ENCODE measurements at places on chromosomes 7 and 10.
A peak's percentile ranks its signal among the peaks of the same experiment; 100 is the strongest.

GRCh38 chr7:4820405-4820966 lies 41.3 kb downstream of the PAPOLB start:
- no peak for DNase-seq

- DNase-seq: no peak
Measured at GRCh38 chr7:77450054-77450453, 33.9 kb upstream of the GSAP start.

DNA sequence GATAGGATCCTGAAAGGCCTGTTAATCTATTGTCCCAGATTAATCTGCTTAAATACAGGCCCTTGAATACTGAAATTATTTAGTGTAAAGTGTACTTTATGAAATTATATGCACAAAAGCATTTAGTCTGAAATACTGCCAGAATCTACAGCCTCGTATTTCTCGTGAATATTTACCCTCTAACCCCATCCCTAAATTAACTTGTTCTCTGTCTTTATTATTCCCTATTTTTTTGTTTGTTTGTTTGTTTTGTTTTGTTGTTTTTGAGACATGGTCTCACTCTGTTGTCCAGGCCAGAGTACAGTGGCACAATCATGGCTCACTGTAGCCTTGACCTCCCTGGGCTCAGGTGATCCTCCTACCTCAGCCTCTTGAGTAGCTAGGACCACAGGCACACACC lies 2.7 kb upstream of the CPED1 start:
- no peak for DNase-seq

GRCh38 chr7:145331076-145331475 lies 495.2 kb upstream of the TPK1 start:
- DNase-seq: no peak

DNA sequence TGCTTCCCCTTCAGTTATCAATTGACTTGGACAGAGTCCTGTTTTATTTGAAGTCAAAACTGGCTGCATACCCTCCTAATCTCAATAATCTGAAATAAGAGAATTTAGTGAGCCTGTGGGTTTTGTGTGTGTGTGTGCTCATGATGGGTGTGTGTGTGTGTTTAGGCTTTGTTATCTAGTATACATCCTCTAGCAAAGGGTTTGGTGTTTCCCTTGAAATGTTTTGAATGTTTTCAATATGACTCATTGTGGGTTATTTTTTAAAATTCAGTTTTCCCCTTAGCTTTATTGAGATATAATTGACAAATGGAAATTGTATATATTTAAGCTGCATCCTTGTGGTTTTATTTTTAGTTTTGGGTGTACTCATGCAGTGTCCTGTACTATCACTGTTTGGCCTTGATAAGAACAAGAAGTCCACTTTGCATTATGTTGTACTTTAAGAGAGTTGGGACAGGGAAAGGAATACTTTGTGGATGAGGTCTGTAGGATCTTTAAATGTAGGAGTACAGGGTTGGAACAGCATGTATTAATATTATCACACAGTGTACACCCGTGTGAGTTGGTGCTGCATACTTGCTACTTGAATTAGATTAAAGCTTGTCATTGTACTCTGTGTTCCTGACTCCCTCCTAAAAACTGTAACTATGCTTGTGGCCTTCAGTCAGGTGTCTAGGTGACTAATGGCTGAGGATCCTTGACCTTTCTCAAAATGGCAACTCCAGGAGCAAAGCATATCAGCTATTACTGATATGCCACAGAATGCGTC lies 58.3 kb downstream of the VCL start:
- DNase-seq: no peak

DNA sequence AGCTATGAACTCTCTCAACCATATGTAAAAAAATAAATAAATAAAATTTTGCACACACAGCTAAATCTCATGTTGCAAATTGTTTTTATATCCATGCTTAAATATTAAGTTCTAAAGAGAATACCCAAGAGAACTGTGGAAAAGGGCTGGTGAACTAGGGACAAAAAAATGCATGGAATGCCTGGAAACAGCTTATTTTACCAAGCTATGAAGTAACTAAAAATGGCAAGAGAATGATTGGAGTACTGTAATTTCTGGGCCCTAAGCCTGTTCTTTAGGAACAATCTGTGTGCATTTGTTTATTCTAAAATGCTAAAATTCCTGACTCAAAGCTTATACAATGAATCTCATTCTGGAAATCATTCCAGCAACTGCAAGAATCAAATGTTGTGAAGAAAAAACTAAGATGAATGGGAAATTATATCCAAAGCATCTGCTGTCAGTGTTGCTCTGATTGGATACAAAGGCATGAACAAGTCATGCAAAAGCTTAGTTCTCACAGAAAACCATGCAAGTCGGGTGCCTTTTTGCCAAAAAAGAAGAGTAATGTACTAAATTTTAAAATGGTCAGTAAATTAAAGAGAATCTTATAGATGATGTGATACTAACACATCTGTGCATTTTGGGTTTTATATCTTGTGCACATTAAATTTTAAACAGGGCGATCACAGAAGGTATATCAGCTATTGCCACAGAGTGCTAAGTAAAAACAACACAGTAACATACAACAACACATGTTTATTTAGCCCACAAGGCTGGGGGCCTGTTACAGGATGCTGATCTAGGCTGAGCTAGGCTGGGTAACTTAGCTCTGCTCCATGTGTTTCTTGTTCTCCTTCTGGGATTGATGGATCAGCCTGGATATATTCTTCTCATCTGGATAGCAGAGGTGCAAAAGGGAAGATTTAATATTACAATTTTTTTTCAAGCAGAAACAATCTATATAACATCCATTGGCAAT lies 453.5 kb upstream of the SEMA3A start:
- DNase-seq: no peak

- DNase-seq: no peak
Measured at GRCh38 chr7:34130558-34131295, 225.4 kb downstream of the BMPER start.

DNA sequence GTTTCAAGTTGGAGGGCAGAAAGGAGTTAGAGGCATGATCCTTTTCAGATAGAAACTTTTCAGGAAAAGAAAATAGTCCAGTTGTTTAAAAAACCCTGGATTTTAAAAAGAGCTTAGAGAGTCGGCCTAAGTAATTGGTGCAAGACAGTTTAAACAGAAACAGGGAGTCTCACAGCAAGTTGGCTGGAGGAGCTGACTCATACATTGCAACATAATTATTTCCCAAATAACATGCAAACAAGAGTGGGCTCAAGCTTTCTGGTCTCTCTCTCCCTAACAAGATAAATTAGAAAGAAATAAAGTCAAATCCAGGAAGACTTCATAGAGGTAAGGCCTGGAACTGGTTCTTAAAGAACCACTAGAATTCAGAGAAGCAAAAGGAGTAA lies 100.3 kb upstream of the AGBL3 start:
- no peak for DNase-seq

GRCh38 chr7:47046949-47047348 lies 535.0 kb downstream of the TNS3 start:
- no peak for DNase-seq

GRCh38 chr10:35783305-35783838 lies 141.3 kb upstream of the FZD8 start:
- no peak for DNase-seq

DNA sequence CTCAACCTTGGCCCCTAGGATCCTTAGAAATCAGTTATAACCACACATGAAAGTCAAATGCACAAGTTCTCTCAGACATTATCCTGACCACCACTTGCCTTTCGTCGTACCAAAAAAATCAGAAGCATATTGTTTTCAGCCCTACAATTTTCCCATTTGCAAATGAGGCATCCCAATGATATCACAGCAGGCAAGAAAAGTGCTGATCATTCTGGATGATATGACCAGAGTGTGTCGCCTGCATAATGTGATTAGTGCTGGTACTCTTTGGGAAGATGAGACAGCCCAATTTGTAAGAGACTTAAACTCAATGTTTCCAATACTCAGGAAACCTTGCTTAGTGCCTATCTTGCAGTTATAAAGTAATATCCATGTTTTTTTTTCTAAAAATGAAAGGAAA lies 168.0 kb downstream of the SORCS1 start:
- DNase-seq: no peak

DNA sequence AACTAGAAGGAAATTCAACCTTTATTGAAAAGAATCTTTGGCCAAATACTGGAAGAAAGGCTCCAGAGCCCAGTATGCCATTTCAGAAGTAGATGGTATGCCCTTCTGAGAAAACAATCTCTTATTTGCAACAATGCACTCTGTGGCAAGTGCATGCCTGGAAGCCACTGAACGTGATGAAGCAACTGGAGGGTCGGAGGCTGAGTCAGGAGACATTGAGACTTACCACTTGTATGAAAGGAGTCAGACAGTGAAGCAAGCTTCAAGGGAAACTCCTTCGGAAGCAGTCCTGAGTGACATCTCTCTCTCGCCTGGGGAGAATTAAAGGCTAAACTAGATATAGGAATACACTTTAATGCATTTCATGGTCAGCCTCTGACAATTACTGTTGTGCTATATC lies 353.7 kb downstream of the NRG3 start:
- no peak for DNase-seq

GRCh38 chr7:116788572-116789197 lies 73.7 kb upstream of the CAPZA2 start:
- no peak for DNase-seq

GRCh38 chr7:74334030-74334429 lies 44.8 kb downstream of the CLIP2 start:
- no peak for DNase-seq

DNA sequence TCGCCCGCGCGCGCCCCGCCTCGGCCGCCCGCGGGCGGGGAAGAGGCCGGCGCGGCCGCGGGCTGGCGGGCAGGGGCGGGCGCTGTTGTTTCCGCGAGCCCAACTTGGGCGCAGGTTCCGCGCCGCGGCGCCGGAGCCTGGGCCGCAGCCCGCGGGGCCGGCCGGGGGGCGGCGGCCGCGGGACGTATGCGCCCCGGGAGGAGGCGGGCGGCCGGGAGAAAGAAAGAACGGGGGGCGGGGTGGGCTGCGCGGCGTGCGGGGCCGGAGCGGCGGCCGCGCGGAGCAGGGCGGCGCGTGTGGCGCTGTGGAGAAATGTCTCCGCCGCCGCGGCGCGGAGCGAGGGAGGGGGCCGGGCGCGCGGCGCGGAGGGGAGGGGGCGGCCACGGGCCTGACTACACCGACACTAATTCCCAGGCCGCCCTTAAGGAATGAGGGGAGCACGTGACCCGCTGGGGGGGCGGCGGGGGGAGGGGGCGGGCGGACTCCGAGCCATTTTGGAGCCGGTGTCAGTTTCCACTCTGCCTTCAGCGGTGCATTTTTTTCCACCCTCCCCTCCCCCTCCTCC lies at the start of gene BMI1:
TSS of gene BMI1 (plus strand) at position 509 of the 565 bp plus-strand sequence. CDS start 5,351 bp downstream, outside the sequence.
- DNase-seq: peak; percentile 62

DNA sequence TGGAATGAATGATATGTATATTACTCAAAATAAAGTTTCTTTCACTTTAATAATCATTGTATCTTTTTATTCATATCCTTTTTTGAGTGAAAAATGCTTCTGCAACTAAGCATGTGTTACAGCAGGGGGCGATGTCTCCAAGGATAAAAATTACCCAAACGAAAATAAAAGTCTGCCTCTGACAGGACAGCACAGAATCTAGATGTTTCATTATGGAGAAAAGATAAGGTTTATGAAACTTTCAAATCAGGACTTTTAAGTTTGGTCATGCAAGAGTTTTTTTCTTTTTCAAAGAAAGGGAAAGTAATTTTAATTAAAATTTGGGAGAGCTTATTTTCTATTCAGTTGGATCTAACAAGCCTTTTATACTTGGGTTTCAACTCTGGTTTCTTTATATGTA lies 48.4 kb downstream of the TES start:
- DNase-seq: no peak

GRCh38 chr10:131896403-131896802 lies 4.4 kb upstream of the PPP2R2D start:
- DNase-seq: no peak

DNA sequence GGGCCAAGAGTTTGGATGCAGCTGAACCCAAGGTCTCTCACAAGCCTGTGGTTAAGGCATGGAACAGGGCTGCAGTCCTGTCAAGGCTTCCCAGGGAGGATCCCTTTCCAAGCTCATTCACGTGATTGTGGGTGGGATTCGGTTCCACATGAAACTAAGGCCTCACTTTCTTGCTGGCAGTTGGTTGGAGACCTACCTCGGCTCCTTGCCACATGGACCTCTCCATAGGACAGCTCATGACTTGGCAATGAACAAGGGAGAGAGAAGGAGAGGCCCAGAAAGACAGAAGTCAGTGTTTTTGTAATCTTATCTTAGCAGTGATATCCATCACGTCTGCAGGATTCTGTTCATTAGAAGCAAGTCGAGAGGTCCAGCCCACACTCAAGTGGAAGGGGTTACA lies 583.8 kb downstream of the LRMDA start:
- DNase-seq: no peak

GRCh38 chr10:79001082-79001885 lies 67.5 kb upstream of the ZMIZ1 start:
- no peak for DNase-seq

GRCh38 chr10:88200312-88201032 lies 337.0 kb downstream of the PTEN start:
- DNase-seq: no peak

- DNase-seq: no peak
Measured at GRCh38 chr7:14400271-14400670, 410.8 kb upstream of the ETV1 start.

GRCh38 chr10:124827474-124827873 lies 25.9 kb downstream of the ABRAXAS2 start:
- DNase-seq: no peak

DNA sequence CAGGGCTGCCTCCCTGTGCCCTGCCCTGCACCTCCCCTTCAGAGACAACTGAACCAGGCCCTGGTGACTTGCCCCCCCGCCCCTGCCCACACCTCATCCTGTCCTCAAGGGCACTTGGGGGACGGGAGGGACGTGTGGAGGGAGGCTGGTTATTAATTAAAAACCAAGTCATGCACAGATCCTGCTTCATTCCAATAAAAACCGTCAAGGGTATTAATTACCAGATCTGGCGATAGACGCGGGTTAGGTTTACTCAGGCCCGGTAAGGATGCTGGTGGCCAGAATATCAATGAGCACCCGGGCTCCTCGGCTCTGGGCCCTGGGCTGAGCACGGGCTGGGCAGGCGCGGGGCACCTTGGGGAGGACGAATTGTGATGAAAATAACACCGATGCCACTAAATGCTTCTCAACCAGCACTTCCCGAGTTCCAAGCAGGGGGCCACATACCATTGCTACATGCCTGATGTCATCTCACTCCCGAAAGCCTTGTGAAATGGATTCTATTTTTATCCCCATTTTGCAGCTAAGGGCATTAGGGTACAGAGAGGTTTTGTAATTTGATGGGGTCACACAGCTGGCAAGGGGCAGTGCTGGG lies 24.5 kb upstream of the GTF2IRD1 start:
- no peak for DNase-seq

- DNase-seq: no peak
Measured at GRCh38 chr7:108345710-108346336, 110.4 kb downstream of the NRCAM start.

GRCh38 chr7:68706291-68706690 lies 892.0 kb upstream of the AUTS2 start:
- no peak for DNase-seq

DNA sequence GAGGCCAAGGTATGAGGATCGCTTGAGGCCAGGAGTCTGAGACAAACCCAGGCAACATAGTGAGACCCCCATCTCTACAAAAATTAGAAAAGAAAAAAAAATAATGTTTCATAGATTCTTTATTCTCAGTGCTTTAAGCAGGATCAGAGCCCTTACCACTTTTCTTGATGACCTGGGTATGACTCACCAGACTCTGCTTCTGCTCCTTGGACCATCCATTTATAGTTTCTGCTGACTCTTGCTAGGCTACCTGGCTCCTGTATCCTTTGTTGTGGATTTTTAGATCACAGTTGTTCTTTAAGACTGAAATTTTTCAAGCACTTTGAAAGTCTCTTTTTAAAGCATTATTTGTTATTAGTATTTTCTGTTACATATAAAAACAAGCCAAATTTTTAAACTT lies 411.1 kb downstream of the GFRA1 start:
- no peak for DNase-seq
